ENCODE measurements at places on chromosomes 2 and 18.

DNA sequence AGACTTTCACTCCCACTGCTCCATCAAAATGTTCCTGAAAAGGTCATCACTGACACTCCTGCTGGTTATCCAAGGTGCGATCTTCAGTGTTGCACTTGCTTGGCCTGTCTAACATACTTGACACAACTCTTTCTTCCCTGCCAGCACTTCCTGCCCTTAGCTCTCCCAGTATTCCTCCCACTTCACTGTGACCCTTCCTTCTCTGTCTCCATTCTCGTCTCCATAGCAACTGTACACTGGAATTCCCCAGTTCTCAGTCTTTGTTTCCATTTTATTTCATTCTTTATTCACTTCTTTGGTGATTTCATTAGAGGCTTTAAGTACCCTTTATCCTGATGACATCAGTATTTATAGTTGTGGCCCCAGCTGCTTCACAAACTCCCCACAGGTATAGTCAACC is 333.0 kb downstream of the IRS1 start:
- no peak for DNase-seq

DNA sequence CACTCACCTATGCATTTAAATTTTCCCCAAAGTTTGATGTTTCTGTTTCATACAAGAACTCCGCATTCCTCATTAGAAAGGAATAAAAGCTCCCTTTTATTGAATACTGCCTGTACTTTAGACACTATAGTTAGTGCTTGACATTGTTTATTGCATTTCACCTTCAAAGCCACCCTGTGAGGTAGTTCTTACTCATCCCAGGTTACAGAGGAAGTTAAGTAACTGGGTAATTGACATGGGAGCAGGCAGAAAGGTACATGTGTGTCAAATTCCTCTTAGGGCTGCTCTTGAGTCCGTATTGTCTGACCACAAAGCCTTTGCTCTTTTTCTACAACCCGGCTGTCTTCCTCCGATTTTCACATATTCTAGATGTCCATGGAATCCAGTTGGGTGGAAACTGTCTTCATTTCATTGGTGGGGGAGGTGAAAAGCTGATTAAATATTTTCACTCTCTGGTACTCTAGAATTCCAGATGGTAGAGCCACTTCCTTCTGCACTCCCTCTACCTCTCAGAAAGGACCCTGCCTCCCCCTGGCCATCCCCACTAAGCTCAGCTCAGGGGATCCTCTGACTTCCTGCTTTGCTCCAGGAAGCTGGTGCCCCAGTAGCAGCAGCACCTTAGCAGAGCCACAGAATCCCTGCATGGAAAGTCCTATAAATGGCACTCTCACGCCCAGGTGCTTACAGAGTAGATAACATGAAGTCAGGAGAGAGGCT is 319.2 kb downstream of the LRATD1 start:
- DNase-seq: no peak

GRCh38 chr2:233208382-233209116 is 42.9 kb upstream of the ATG16L1 start:
- no peak for DNase-seq

DNA sequence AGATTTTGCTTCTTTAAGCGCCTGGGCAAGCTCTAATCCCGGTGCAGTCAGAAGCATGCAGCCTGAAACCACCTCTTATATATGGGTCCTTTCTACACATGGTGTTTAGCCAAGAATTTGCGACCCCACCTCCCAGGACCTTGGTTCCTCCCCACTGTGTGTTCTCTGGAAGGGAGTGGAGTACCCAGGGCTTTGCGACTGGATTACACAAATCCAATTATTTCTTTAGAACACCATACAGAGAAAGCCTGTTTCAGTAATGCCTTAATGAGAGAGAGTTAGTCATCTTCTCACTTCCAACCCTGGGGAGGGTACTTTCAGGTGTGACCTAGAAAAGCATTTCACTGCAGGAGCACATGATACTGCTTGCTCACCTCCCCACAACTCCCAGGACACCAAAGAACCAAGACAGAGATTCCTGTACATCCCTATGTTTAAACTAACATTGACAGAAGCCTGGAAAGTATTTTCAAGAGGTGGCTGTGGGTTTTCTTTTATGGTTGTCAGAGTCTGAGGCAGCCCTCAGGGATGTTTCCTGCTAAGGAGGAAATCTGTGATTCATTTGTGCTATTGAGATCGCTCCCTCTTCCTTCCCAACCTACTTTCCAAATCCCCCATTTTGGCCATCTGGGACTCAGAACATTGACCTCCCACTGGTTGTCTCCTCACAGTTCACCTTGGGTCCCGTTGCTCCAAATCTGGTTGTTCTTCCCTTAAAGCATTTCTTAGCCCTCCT is at the start of gene CAPN14:
Gene CAPN14, minus strand, starts transcription at position 51 of the 736 bp plus-strand sequence. CDS start 12,068 bp downstream, outside the sequence.
- DNase-seq: no peak

DNA sequence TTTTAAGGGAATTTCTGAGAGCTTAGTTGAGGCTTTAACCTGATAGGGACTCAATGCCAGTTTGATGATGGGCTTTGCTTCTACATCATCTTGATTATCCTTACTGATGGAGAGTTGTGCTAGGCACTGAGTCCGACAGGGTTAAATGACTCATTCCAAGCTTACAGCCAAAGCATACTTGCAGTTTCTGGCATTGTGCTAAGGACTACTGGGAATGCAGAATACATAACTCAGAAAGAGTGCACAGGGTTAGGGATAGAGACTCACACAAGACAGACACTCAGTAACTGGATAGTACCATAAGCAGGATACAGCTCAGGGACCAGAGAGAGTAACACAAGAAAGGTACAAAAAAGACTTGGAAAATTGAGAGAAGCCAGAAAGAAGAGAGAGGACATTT is 94.1 kb upstream of the SLC14A2 start:
- no peak for DNase-seq

- no peak for DNase-seq
Measured at GRCh38 chr18:24543086-24543794, 82.8 kb downstream of the HRH4 start.

DNA sequence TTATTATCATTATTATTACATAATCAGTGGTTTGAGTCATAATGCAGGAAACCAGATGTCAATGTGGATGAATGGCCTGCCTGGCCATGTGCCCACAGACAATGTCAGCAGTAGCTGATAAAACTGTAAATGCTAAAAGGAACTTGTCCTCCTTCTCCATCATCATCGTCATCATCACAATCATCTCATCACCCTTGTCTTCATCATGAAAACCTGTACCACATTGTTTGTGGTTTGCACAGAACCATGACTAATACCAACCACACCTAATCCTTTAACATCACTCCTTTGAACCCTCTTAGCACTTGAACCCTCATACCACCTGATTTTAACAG is 96.0 kb downstream of the HNMT start:
- DNase-seq: no peak

- DNase-seq: no peak
Measured at GRCh38 chr18:9992973-9993520, 79.2 kb downstream of the VAPA start.

GRCh38 chr2:60530660-60531281 is 22.7 kb downstream of the BCL11A start:
- DNase-seq: no peak

DNA sequence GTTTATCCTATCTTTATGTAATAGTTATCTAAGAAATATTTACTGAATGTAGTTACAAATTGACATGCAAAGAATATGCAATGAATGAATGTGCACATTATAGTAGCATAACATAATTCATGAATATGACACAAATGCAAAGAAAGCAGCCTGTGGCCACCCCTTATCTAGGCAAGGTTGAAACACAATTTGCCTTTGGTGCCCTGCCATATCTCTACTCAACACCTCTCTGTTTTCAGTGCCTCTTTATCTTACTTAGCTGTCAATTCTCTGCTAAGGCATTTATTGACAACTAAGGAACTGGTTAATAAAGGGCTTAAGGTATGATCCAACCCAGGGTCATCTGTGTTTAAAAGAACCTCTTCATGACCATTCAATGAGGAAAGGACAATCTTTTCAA is 18.9 kb downstream of the REV1 start:
- DNase-seq: no peak

DNA sequence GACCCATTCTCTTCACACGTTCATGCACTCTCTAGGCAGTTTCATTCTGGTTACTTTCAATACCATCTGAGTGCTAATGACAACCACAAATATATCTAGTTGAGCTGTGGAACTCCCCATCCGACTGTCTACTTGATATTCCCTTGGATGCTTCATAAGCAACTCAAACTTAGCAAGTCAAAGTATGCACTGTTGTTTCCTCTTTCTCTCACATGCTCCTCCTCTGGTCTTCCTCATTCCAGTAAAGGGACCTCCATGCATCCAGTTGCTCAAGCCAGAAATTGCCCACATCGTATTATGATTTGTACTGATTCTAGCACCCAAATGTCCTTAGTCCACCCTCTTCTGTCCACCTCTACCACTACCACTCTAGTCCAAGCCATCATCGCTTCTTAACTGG is 22.3 kb downstream of the SEMA4F start:
- DNase-seq: no peak

DNA sequence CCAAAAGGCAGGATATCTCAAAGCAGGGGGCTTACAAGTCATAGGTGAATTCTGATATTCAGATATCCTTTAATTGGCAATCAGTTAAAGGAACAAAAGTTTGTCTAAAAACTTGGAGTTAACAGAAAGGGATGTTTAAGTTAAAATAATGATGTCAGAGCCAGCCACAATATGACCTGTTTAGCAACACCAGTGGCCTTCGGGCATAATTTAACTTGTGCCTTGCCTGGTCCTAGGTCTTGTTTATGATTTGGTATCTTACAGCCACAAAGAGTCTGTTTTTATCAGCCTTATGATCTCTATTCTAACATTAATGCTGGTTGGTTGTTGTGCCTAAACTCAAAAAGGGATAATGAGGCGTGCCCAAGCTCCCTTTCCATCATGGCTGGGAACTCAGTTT is 252.9 kb downstream of the RNF152 start:
- no peak for DNase-seq

GRCh38 chr2:25168256-25169072 is at the start of gene POMC:
Gene POMC, minus strand, starts transcription at chr2:25168580. Its CDS starts 3,808 bp downstream, at chr2:25164772.
- DNase-seq: no peak

DNA sequence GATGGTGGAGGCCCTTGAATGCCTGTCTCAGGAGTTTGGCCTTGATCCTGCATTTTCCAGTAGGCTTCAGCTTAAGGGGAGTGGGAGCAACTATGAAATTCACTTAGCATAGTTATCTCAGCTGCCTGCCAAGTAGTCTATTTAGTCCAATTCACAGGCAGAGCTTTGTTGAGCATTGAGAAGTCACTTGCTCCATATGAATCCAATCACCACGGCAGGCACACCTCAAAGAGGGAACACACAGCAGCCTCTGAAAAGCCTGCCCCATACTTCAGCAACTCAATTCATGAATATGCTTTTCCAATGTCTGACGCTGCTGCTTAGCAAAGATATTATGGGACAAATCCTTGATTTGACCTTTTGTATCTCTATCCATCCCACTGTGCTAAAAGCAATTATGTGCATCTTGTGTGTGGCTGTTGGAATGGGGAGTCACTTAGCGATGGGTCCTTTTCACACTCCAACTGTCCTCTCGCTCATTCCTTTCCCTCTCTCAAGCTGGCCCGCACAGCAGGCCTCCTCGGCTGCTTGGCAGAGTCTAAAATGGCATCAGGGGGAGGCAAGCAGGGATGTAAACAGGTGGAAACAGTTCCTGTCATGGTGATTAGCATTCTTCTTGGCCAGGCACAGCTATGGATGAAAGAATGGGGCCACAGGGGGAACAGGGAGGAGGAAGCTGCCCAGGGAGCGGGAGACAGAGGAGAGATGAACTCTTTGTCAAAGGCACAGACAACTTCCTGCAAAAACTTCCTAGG is 56.0 kb upstream of the LRPPRC start:
- DNase-seq: no peak

- DNase-seq: no peak
Measured at GRCh38 chr2:62713837-62714236, 8.3 kb downstream of the EHBP1 start.

DNA sequence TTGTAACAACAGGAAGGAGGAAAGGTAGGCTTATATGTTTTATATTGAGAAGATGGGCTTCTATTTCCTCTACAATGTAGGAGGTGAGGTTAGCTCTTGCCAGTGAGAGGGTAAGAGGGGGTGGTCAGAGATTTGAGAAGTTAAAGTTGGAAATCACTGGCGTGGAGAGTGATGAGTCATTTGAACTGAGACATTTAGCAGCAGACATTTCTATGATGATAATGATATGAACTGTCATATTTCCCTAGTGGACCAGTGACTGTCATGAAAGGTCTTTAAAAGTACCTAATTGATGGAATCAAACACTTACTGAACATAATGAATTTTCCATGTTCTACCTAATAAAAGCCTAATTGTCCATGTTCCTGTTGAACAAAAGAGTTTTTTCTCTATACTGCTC is 126.1 kb downstream of the FAM161A start:
- DNase-seq: no peak

GRCh38 chr2:181848261-181848886 is 43.2 kb upstream of the ITPRID2 start:
- DNase-seq: no peak

GRCh38 chr2:211981451-211981850 is 557.2 kb downstream of the ERBB4 start:
- no peak for DNase-seq

DNA sequence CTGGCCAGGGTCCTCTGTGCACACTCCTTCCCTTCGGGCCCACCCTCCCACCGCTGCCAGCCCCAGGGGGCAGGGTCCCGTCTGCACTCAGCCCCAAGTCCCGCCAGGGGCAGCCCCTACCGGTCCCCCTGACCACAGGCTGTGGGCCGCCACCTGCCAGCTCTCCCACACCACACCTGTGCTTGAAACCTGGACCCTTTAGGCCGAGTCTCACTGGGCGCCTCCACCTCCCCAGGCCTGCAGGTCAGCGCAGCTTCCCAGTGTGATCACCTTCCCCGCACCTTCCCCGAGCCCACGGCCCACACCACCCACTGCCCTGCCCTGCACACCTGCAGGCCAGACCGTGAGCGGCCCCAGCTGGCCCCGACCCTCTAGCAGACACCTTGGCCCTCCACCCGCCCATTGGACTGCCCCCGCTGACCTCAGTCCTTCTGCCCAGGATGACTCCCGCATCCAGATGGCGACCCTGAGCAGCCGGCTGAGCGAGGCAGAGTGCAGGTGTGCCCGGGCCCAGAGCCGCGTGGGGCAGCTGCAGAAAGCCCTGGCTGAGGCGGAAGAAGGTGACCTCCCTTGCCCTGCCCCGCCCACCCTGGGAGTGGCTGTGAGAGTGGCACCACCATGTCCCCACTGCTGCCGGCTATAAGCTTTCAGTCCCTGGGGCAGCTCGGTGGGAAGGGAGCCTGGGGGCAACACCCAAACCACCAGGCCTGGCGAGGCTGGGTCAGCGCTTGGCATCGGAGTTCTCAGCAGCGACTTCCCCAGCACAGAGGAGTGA is 31.3 kb upstream of the SNED1 start:
- no peak for DNase-seq

DNA sequence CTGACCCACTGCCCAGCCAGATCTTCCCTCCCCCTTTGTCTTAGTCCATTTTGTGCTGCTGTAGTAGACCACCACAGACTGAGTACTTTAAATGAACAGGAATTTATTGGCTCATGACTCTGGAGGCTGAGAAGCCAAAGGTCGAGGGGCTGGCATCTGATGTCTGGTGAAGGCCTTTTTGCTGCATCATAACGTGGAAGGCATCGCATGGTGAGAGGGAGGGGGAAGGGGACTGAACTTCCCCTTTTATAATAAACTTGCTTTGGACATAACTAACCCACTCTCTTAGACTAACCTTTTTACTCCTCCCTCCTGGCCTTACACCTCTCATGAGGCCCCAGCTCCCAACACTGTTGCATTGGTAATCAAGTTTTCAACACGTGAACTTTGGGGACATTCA is 83.8 kb downstream of the MAP4K4 start:
- DNase-seq: no peak

GRCh38 chr2:139622691-139623090 is 842.5 kb upstream of the NXPH2 start:
- no peak for DNase-seq
